Effector memory CD8-positive, alpha-beta T cell (primary cell): ENCODE measurements at places on chromosomes 16 and 17.

GRCh38 chr16:54280751-54281150 lies 5.8 kb downstream of the IRX3 start:
- peaks cover 10% of the 10 kb centered on the region for H3K4me1 ChIP-seq
- DNase-seq: no peak
- H3K4me3 ChIP-seq: no peak overlapping the region
- peaks cover 4% of the 10 kb centered on the region for H3K36me3 ChIP-seq

- H3K4me3 ChIP-seq: no peak overlapping the region
- H3K27ac ChIP-seq: peak overlapping the region; percentile 75
- H3K36me3 ChIP-seq: peaks cover 51% of the 10 kb centered on the region
- peak; percentile 60 for DNase-seq
- no peaks in the 10 kb centered on the region for H3K27me3 ChIP-seq
These were observed 27.8 kb upstream of the GHDC start for GRCh38 chr17:42221886-42222745.

DNA sequence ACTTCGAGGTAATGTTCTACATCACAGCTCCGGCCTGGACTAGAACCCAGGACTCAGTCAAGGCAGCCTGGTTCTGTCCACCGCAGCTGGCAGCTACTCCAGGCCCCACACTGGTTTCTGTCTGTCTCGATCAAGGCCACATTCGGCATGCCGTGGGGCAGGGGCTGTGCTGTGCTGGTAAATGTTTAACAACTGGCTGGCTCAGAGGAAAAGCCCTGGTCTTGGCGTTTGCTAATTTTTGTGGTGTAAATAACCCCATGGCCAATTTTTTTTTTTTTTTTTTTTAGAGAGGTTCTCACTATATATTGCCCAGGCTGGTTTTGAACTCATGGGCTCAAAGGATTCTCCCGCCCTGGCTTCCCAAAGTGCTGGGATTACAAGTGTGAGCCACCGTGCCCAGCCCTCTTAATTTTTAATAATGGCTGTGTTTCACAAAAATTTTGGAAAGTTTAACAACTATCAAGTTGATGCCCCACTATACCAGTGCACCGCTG lies 328 bp upstream of the DRC7 start:
- H3K27ac ChIP-seq: no peak overlapping the region
- H3K36me3 ChIP-seq: peaks cover 6% of the 10 kb centered on the region
- H3K27me3 ChIP-seq: peaks cover 13% of the 10 kb centered on the region
- peaks cover 9% of the 10 kb centered on the region for H3K4me1 ChIP-seq

DNA sequence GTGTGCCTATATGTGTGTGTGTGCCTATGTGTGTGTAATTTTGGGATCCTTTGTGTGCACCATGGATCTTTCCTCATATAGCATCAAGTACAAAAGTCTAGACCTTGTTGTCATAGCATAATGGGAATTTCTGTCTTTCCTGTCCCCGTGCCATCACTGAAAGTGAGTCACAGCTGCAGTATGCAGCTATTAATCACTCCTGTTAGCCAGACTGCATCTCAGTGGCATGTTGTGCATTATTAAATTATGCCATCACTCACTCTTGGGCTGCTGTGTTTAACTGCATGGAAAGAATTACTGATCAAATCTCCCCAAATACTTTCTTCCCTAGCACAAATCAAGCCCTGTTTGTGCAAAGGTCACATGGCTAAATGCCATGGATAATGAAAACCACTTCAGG lies 92.4 kb downstream of the CBLN1 start:
- no peaks in the 10 kb centered on the region for H3K27me3 ChIP-seq
- no peaks in the 10 kb centered on the region for H3K4me1 ChIP-seq
- no peak overlapping the region for H3K4me3 ChIP-seq
- peaks cover 2% of the 10 kb centered on the region for H3K36me3 ChIP-seq

GRCh38 chr16:61909074-61909473 lies 127.2 kb downstream of the CDH8 start:
- no peak for DNase-seq
- no peaks in the 10 kb centered on the region for H3K27me3 ChIP-seq
- no peaks in the 10 kb centered on the region for H3K36me3 ChIP-seq
- no peak overlapping the region for H3K27ac ChIP-seq

- H3K27me3 ChIP-seq: no peaks in the 10 kb centered on the region
- H3K4me1 ChIP-seq: peaks cover 4% of the 10 kb centered on the region
- H3K4me3 ChIP-seq: no peak overlapping the region
- peaks cover 57% of the 10 kb centered on the region for H3K36me3 ChIP-seq
- DNase-seq: no peak
These were observed 18.5 kb upstream of the BCAS3 start for GRCh38 chr17:60659156-60659555.

GRCh38 chr16:10646581-10647263 lies 48.0 kb downstream of the TEKT5 start:
- no peak overlapping the region for H3K4me3 ChIP-seq
- H3K36me3 ChIP-seq: no peaks in the 10 kb centered on the region
- no peak for DNase-seq
- no peak overlapping the region for H3K27ac ChIP-seq

DNA sequence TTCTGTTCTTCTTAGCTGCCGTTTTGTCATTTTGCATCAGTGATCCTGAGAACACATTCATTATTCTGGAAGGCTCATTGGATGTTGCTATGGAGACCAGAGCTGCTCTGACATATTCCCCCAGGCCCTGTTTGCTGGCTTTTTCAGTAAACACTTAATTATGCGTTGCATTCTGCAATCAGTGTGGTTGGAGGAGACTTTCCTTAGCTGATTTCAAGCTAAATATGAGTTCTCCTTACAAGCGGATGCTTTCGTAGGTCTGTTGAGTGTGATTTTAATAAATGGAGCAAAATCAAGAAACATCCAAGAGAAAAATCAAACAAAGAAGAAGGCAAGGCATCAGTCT lies 38.2 kb upstream of the NUDT7 start:
- H3K4me1 ChIP-seq: no peaks in the 10 kb centered on the region
- peaks cover 62% of the 10 kb centered on the region for H3K27me3 ChIP-seq
- no peak overlapping the region for H3K4me3 ChIP-seq
- H3K27ac ChIP-seq: no peak overlapping the region
- no peak for DNase-seq
- H3K36me3 ChIP-seq: no peaks in the 10 kb centered on the region

DNA sequence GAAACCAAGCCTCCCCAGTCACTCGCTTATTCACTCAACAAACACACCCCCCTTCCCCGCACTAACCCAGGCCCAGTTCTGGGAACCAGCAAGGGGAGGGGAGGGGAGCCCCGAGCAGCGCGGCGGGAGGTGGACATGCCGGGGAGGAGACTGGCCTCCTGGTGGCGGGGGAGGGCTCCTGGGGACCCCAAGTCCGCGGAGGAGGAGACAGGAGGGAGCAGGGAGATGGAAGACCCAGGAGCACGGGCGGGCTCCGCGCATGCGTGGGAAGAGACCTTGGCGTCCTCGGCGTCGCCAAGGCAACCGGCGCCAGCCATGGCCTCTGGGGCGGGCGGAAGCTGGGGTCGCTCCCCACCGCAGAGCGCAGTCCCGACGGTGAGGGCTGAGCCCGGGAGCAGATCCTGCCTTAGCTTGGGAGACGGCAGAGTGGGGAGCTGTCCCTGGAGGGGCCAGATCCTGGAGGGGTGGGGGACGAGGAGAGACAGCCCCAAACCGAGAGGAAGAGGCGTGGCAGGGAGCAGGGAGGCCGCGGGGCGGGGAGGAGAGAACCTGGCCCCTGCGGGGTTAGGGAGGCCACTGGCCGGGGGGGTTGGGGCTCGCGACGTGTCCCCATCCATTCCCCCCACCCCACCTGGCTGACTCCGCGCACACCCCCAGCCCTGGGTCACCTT lies at the start of gene PRR29:
Gene PRR29 (plus strand): TSS at position 302 of the 671 bp plus-strand sequence. CDS start 14 bp downstream, at position 316.
- peaks cover 18% of the 10 kb centered on the region for H3K36me3 ChIP-seq
- peak within 1 kb of the TSS; percentile 91 for H3K4me3 ChIP-seq
- H3K27me3 ChIP-seq: no peaks in the 10 kb centered on the region
- H3K4me1 ChIP-seq: peaks cover 54% of the 10 kb centered on the region

- no peak for DNase-seq
- H3K27ac ChIP-seq: peak overlapping the region; percentile 44
- H3K4me3 ChIP-seq: no peak overlapping the region
- H3K36me3 ChIP-seq: peaks cover 51% of the 10 kb centered on the region
- H3K4me1 ChIP-seq: peaks cover 4% of the 10 kb centered on the region
These were observed 29.0 kb downstream of the ZC3H18 start for GRCh38 chr16:88599092-88599733.

GRCh38 chr17:55549140-55549539 lies 37.9 kb upstream of the SMIM36 start:
- DNase-seq: no peak
- H3K4me1 ChIP-seq: no peaks in the 10 kb centered on the region
- peaks cover 26% of the 10 kb centered on the region for H3K27me3 ChIP-seq
- no peak overlapping the region for H3K27ac ChIP-seq
- no peaks in the 10 kb centered on the region for H3K36me3 ChIP-seq

DNA sequence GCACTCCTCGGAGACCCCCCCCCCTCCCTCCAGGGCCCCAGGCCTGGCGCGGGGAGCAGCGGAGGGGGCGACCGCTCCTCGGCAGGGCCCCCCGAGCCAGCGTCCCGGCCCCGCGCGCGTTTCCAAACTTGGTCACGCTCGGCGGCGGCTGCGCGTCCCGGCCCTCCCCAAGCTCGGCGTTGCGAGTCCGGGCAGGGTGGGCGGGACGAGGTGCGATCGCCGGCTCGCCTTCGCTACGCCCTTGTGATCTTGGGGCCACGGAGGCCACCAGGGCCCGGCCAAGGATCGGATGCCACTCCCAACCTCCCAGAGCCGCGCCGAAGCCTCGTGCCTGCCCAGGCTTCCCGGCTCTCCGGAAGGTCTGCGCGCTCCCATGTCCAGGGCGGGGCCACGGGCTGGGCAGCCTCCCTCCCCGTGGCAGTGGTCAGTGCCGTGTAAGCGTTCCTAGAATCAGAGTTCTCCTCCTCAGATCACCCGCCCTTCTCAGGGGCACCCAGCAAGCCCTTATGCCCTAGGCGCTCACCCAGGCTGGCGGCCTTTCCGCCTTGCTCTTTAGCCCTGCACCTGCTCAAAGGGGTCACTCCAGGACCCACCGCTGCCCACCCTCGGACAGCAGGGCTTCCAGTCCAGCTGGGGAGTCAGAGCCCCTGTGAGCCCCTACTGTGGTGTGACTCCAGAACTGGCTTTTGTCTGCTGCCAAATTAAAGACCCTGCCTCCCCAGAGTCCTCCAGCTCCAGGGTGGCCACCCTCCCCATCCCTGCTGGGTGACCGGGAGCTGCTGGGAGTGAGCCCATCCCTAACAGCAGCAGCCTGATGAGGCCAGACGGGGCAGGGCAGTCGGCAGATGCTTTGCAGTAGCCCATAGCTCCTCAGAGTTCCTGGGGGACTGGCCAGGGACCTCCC lies 12.2 kb upstream of the MRPS23 start:
- H3K27ac ChIP-seq: no peak overlapping the region
- H3K4me3 ChIP-seq: no peak overlapping the region
- peaks cover 9% of the 10 kb centered on the region for H3K4me1 ChIP-seq
- no peak for DNase-seq

GRCh38 chr16:58884141-58884540 lies 150.0 kb upstream of the GOT2 start:
- no peak for DNase-seq
- peaks cover 17% of the 10 kb centered on the region for H3K27me3 ChIP-seq
- no peaks in the 10 kb centered on the region for H3K4me1 ChIP-seq

- H3K27ac ChIP-seq: no peak overlapping the region
- no peaks in the 10 kb centered on the region for H3K4me1 ChIP-seq
- no peak for DNase-seq
- H3K36me3 ChIP-seq: no peaks in the 10 kb centered on the region
These were observed 106.1 kb downstream of the GP2 start for GRCh38 chr16:20221208-20221607.

DNA sequence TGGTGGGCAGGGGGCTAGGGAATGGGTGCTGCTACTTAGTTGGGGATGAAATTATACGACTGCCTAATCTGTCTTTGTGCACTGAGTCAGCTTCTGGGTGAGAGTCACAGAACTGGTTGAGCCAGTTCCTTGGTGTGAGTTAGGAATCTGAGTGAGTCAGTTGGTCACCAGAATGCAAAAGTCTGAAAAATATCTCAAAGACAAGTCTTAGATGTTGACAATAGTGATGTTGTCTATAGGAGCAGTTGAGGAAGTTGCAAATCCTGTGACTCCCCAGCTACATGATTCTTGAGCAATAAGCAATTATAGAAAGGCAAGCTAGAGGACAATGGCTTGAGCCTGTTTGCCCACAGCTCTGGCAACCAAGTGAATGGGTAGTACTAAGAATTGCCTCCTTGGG lies 399.2 kb downstream of the CNTNAP4 start:
- H3K27ac ChIP-seq: no peak overlapping the region
- H3K27me3 ChIP-seq: no peaks in the 10 kb centered on the region
- H3K36me3 ChIP-seq: no peaks in the 10 kb centered on the region
- H3K4me1 ChIP-seq: no peaks in the 10 kb centered on the region
- no peak overlapping the region for H3K4me3 ChIP-seq
- no peak for DNase-seq

GRCh38 chr16:80664226-80664625 lies 123.4 kb downstream of the DYNLRB2 start:
- H3K27ac ChIP-seq: no peak overlapping the region
- no peaks in the 10 kb centered on the region for H3K27me3 ChIP-seq
- H3K4me1 ChIP-seq: peaks cover 14% of the 10 kb centered on the region

DNA sequence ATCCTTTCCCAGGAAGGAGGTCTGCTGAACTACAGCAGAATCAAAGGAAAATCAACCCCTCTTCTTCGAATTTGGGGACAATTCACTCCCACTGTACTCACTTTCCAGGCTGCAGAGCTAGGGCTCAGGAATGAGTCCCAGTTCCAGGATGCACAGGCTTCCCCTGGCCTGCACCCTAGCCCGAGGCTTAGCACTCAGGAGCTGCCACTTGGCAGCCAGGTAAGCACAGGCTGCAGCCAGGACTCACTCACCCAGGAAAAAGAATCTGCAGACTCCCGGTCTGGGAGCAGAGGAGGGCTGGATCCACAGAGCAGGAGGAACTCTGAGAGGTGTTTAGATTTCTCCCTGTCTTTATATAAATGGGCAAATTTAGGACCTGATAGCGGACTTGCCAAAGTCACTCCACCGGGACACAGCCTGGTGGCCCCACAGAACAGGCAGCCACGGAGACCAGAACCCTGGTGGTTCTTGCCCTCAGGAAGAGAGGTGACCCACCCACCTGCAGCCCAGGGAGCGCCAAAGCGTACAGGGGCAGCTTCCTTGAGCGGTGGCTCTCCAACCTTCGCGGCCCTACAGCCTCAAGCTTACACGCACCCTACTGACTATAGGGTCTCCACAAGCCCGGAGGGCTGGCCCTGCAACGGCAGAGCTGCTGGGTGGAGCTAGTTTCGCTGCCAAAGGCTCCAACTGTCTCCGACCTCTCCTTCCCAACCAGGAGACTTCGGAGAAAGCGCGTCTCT lies 4.8 kb downstream of the CBLN1 start:
- no peak overlapping the region for H3K27ac ChIP-seq
- DNase-seq: no peak
- H3K27me3 ChIP-seq: peaks cover 89% of the 10 kb centered on the region
- no peak overlapping the region for H3K4me3 ChIP-seq
- H3K36me3 ChIP-seq: no peaks in the 10 kb centered on the region

- H3K36me3 ChIP-seq: no peaks in the 10 kb centered on the region
- no peaks in the 10 kb centered on the region for H3K4me1 ChIP-seq
- H3K27ac ChIP-seq: no peak overlapping the region
- H3K4me3 ChIP-seq: no peak overlapping the region
- peaks cover 64% of the 10 kb centered on the region for H3K27me3 ChIP-seq
- no peak for DNase-seq
These were observed 37.7 kb downstream of the TMEM114 start for GRCh38 chr16:8552487-8553221.
